ENCODE measurements at places on chromosomes 4 and X.
A peak's percentile ranks its signal among the peaks of the same experiment; 100 is the strongest.

DNA sequence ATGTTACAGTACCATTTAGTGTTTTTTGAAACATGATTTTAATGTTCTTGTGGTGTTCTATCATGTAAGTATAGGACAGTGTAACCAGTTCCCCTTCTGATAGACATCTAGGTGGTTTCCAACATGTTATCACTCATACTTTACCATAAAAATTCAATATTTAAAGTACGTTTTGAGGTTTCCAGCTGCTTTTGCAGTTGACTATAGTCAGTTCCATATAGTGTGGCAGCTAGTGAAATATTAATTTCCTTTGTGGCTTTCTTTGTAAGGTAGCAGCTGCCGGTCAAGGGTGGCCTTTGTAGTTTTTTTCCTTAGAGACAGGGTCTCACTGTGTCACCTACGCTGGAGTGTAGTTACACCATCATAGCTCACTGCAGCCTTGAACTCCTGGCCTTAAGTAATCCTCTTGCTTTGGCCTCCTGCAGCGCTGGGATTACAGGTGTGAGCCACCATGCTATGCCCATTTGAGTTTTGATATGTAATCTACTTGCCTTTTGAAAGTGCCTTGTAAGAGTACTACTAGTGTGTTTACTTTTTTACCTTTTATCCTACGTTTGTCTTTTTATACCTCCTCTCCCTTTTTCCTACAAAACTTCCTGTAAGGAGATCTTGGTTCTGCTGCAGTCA is 63.0 kb downstream of the ARHGAP10 start:
- DNase-seq, result no peak

DNA sequence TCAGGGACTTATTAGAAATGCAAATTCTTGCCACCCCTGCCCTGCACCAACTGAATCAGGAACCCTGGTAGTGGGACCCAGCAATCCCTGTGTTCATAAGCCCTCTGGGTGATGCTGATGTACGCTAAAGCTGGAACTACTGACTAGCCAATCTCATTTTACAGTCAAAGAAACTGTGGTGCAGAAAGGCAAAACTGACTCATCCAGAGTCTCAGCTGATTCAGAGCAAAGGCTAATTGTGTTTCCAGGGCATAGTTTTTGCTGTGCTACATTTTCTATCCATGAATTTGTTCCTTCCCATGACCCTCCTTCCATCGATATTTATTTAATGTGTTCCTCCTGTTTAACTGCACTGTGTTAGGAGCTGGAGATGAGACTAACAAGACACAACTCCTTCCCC is 207.5 kb downstream of the REPS2 start:
- DNase-seq, result no peak

- DNase-seq, result no peak
Observed at GRCh38 chr4:36509845-36510244, 228.4 kb downstream of the DTHD1 start.

GRCh38 chrX:22081475-22082092 is 49.5 kb downstream of the PHEX start:
- DNase-seq, result peak; percentile 22

- no peak for DNase-seq
Observed at GRCh38 chr4:31020363-31020762, 300.2 kb downstream of the PCDH7 start.

- no peak for DNase-seq
Observed at GRCh38 chrX:26783512-26784225, 567.7 kb downstream of the MAGEB5 start.

DNA sequence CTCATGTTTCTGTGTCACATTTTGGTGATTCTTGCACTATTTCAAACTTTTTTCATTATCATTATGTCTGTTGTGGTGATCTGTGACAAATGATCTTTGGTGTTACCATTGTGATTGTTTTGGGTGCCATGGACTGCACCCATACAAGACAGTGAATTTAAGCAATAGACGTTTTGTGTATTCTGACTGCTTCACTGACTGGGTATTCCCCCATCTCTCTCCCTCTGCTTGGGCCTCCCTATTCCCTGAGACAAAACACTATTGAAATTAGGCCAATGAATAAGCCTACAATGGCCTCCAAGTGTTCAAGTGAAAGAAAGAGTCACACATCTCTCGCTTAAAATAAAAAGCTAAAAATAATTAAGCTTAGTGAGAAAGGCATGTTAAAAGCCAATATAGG is 60.2 kb downstream of the BANK1 start:
- no peak for DNase-seq

DNA sequence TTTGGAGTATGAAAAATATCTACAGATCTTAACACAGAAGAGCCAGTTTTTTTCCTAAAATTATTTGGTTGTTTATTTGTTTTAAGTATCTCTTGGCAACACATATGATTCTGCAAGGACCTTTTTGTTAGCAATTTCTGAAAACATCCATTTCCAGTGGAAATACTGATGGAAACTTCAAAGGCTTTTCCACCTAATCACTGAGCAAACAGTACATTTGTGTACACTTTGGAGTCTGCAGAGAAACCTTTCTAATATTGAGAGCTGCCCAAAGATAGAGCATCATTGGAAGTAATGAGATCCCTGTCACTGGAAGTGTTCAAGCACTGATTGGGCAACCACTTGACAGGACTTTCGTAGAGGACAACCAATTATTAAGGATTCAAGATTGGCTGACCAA is 69.7 kb upstream of the TFDP3 start:
- DNase-seq, result no peak

DNA sequence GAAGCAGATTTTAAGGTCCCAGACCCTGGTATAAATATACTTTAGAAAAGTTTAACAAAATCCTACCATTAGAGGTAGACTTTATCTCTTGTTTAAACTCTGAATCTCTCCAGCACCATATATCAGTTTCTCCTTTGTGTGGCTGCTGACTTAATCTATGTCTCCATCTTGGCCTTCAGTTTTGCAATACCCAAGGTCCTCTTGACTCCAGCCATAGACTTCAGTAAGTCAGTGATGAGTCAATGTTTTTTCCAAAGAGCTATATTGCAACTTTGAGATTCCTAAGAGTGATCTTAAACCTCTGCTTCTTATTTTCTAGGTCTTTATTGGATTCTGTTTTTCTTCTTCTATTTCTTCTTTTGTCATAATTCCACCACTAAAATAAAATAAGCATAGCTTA is 50.8 kb upstream of the ADGRL3 start:
- DNase-seq, result no peak

DNA sequence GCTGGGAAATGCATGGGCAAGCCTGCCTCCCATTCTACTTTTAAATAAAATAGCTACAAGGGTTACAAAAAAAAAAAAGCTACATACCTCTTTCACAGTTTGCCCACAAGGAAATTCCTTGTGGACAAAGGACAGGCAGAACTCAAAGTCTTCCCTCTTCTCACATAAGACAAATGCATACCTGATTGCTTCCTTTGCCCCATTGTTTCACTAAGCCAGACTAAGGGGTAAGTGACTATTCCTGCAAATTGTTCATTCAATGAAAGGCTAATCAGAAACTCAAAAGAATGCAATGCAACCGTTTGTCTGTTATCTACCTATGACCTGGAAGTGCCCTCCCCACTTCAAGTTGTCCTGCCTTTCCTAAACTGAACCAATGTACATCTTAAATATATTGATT is 780.6 kb downstream of the FAM133A start:
- no peak for DNase-seq

DNA sequence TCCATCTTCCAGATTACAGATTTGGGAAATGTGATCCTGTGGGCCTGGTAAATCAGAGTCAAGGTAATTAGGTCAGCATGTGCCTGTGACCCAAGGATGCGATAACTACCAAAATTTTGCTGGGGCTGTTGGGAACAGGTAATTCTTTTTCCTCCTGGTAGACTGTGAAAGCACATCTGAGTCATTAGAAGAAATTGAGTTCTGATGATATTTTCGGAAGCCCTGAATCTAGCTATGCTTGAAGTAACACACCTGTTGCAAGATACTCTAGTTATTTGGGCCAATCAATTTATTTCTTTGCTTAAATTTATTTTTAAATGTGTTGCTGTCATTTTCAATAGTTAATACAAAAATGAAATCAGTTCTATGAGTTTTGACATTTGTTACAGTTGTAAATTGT is 903.6 kb downstream of the RPA4 start:
- DNase-seq, result no peak

DNA sequence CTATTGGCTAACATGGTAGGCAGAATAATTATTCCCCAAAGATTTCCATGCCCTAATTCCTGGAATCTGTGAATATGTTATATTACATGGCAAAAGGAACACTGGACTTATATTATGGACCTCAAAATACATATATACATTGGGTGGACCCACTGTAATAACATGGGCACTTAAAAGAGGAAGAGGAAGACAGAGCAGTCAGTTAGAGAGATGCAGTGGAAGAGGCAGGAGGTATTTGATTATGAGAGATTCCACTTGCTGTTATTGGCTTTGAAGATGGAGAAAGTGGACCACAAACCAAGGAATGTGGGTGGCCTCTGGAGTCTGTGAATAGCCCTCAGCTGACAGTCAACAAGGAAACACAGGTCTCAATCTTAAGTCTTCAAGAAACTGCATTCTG is 14.0 kb upstream of the ART3 start:
- no peak for DNase-seq

DNA sequence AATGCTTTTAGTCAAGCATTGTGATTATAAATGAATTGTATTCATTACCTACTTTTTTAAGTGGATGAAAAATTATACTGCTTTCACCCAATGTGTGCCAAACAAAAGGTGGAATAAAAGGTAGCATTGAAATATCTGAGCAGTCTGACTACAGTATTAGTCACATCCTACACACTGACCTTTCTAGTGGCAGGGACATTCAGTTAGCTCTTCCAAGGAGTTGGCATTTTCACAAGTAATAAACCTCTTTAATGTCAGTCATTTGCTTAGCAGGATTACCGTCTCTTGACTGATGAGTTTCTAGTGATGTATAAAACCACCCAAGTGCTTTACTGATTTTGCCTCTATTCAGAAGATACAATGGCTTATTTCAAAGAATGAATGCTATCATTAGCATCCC is 687.9 kb downstream of the ARAP2 start:
- DNase-seq, result no peak

DNA sequence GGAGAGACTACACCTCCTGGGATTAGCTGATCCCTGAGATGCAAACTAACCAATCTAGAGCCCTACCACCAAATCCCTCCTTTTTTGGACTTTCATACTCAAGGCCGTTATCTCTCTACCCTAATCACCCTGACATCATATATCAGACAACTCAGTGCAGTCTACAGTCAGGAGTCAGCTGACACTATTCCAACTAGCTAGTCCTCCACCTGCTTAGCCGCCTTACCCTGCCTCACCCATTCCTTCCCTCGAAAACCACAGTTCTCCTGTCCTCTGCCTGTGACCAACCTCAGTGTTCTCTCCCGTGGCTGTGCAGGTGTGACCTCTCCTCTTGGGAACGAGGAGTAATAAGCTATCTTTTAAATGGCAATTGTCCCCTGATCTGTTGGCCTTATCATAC is 1.8 kb upstream of the PPEF2 start:
- DNase-seq, result no peak

GRCh38 chr4:17155486-17155885 is 257.0 kb upstream of the LDB2 start:
- no peak for DNase-seq

GRCh38 chrX:10750581-10750980 is 130.2 kb upstream of the MID1 start:
- no peak for DNase-seq

DNA sequence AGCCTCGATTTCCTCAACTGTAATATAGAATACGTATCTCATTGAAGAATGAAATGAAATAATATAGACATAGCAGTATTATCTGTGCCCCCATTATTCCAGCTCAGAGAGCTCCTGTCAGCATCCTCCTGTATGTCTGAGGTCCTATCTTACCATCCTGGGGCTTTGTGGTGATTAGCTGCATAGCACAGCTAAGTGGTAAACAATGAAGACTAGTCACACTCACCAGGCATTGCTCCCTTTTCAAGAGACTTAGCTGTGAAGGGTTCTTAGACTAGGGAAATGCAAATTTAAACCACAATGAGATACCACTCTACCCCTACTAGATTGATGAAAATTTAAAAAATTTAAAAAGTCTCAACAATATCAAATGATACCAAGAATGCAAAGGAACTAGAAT is 172.9 kb downstream of the SLC39A8 start:
- no peak for DNase-seq

DNA sequence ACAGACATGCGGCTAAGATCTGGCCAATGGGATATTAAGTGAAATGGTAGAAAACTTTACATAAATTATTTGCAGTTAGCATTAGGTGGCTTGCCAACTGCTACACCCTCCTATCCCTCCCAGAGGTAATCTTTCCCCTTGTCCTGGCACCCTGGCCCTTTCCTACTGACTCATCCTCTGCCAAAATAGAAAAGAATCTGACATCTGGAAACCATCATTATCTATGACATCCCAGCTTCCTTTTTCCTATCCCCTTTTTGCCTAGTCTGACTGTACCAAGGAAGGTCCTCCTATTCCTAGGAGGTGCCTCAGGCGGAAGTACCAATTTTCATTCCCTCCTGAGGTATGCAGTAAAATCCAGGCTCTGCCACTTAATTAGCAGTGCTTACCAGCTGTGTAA is 163.6 kb upstream of the KLF3 start:
- DNase-seq, result no peak

GRCh38 chrX:51860679-51861078 is 32.7 kb upstream of the MAGED1 start:
- DNase-seq, result no peak

GRCh38 chr4:138963412-138963811 is 52.2 kb upstream of the NOCT start:
- DNase-seq, result no peak

GRCh38 chr4:19380600-19380999 is 871.1 kb upstream of the SLIT2 start:
- no peak for DNase-seq

- no peak for DNase-seq
Observed at GRCh38 chrX:2609431-2610238, 81.5 kb upstream of the CD99 start.

DNA sequence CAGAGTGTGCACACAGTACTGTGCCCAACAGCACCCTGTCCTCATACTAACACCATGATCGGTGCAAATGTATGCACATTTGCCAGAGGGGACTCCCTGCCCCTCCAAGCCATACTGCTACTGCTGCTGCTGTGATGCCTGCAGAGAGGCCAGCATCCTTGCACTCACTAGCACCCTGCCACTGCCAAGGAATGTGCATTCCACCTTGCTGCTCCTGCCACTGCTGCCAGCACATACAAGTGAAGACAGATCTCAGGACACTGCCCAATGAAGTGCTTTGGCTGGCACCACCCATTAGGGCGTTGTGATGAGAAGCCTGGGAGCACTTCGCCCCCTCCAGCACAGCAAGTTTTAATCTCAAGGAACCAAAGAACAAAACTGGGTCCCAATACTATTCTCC is 146.3 kb upstream of the DMD start:
- no peak for DNase-seq
